ENCODE measurements at places on chromosomes 11 and 22.

- no peak for DNase-seq
These were observed 29.3 kb upstream of the CABP7 start for GRCh38 chr22:29690476-29690875.

DNA sequence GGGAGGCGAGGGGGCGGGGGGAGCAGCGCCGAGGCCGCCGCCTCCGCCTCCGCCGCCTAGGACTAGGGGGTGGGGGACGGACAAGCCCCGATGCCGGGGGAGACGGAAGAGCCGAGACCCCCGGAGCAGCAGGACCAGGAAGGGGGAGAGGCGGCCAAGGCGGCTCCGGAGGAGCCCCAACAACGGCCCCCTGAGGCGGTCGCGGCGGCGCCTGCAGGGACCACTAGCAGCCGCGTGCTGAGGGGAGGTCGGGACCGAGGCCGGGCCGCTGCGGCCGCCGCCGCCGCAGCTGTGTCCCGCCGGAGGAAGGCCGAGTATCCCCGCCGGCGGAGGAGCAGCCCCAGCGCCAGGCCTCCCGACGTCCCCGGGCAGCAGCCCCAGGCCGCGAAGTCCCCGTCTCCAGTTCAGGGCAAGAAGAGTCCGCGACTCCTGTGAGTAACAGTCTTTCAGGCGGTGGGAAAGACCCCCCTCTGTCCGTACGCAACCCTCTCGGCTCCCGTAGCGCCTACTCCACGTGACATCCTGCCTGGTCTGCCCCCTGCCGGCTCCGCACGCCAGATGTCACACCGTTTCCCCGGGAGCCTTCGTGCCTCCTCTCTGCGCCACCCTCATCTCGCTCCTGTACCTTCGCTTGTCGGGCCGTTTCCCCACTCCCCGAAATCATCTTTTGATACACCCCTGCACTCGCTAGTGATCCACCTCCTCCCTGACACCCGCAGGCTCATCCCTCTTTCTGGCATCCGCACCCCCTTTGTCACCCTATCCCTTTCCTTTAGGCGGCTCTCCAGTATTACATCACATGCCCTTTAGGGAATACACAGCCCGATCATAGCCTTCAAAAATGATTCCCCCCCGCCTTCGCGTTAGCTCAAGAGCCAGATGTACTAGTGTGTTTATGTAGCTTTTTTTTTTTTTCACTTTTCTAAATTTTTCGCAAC lies 598 bp downstream of the ZFP91 start:
- DNase-seq = peak; percentile 94

DNA sequence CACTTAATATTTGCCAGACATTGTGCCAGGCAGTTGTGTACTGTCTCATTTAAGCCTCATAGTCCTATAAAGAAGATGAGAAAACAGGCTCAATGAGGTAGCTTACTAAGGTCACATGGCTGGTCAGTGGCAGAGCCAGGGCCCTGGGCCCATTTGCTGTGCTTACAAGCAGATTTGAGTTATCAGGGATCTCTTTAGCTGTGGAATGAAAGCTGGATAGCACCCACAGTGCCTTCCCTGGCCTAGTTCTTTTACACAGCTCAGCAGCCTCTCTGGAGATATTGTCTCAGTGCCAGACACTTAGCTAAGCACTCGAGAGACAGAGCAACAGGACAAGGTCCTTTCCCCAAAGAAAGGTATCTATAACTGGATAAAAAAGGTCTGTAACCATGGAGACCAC lies 6.1 kb downstream of the TMEM86A start:
- DNase-seq = no peak

GRCh38 chr22:17699696-17700340 lies 61.3 kb downstream of the BCL2L13 start:
- DNase-seq = no peak

- DNase-seq = peak; percentile 86
These were observed 16.1 kb upstream of the PCF11 start for GRCh38 chr11:83140691-83141455.

DNA sequence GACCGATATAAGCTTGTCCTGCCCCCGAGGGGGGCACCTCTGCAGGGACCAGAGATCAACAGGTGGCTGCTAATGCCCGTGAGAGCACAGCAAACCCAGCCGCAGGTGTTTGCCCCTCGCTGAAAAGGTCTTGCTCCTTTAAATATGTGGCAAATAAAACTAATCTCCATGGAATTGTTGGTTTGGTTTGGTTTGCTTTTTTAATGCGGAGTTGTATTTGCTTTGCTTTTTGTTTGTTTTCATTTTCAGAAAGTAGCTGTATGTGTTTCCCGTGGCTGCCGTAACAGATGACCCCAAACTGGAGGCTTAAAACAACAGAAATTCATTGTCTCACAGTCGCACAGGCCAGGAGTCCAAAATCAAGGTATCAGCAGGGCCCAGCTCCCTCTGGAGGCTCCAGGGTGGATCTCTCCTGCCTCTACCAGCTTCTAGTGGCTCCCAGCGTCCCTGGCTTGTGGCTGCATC lies 93.0 kb downstream of the CELSR1 start:
- no peak for DNase-seq

DNA sequence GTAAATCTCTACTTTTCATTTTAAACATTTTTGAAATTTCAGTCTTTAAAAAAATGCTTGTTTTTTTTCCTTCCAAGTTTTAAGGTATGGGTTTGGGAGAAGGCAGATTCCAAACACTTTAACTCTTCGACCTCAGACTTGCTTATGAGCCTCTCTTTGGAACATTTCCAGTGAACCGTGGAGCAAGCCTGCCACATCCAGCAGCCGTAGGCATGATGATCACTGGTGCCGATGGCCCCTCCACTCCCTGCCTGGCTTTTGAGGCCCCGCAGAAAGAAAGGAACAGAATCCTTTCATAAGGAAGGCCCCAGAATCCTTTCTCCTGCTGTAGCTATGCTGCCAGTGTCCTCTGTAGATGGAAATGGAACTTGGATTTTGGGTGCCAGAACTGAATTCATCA lies 50.7 kb downstream of the BMAL1 start:
- DNase-seq = no peak

GRCh38 chr11:73233211-73233610 lies 15.1 kb downstream of the P2RY2 start:
- DNase-seq = peak; percentile 38

DNA sequence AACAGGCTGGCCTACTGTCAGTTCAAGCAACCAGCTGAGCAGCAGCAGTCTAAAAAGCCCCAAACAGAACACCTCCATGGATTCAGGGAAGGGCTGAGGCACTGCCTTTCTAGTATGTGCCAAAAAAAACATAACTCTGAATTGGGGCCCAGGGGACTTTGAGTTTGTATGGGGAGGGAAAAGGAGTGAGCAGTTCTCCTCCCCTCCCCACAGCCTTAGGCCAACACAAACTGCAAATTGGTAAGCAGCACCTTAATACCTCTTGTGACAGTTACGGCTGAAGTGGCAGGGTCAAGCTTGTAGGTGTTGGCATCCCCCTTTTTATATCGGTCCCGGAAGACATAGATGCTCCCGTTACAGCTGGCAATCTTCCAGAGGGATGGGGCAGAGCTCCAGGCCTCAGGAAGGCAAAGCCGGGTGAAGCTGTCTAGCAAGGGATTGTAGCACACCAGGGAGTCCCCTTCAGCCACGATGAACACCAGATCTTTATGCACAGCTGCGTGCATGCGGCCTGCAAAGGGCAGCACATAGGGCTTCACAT lies 6.0 kb downstream of the KBTBD4 start:
- no peak for DNase-seq

DNA sequence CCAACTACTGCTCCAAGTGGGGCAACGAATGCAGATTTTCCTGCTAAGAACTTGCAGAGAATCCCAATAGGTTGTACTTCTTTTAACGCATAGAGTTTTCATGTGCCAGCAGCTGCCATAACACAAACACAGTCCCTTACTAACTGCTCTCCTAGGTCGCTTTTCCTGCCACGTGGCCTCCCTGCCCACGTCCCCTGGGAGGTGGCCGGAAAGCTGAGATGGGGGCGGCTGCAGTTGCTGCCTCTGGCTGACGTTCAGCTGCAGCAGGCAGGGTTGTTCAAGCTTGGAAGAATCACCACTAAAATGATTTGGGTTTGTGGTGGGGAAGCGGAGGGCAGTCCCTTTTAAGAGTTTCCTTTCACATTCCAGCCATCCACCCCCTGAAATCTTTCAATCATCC lies 39.3 kb downstream of the ZNF202 start:
- no peak for DNase-seq

DNA sequence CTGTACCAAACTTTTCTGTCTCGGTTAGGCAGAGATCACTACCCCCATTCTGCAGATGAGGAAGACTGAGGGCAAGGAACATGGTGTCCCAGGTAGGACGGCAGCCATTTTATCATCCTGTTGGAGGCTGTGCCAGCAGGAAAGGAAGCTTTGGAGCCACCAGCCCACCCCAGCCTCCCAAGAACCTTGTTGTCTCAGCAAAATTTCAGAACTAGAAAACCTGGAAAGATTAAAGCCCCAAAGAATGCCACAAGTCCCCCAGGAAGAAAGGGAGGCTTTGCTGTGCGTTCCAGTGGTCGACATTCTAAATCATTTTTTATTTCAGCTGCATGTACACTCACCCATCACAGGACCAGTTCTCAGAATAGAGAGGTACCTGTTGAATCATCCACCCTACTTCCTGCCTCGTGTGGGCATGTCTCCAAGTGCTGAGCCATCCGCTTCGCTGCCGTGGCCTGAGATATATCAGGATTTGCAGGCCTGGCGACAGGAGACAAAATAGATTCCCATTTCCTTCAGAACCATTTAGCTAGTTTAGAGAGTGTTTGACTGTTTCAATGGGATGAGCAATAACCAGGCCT lies 13.0 kb upstream of the EIF3D start:
- peak; percentile 78 for DNase-seq

DNA sequence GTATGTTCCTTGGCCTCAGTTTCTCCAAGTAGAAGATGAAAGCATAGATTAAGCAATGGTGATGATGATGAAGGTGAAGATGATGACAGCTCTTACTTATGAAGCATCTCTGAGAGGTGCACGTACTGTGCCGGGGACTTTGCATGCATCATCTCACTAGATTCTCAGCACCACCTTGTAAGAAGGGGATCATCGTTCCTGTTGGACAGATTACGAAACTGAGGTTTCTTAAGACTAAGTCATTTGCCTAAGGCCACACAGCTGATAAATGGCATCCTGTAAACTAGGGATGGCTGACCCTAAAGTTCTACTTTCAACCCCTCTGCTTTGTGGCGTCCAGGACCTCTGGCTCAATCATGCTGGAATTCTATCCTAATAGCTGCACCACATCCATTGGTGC lies 8.7 kb downstream of the MS4A15 start:
- no peak for DNase-seq

- no peak for DNase-seq
These were observed 35.7 kb downstream of the NECTIN1 start for GRCh38 chr11:119693253-119693815.

GRCh38 chr22:47016631-47017030 lies 254.2 kb downstream of the TBC1D22A start:
- DNase-seq = no peak

DNA sequence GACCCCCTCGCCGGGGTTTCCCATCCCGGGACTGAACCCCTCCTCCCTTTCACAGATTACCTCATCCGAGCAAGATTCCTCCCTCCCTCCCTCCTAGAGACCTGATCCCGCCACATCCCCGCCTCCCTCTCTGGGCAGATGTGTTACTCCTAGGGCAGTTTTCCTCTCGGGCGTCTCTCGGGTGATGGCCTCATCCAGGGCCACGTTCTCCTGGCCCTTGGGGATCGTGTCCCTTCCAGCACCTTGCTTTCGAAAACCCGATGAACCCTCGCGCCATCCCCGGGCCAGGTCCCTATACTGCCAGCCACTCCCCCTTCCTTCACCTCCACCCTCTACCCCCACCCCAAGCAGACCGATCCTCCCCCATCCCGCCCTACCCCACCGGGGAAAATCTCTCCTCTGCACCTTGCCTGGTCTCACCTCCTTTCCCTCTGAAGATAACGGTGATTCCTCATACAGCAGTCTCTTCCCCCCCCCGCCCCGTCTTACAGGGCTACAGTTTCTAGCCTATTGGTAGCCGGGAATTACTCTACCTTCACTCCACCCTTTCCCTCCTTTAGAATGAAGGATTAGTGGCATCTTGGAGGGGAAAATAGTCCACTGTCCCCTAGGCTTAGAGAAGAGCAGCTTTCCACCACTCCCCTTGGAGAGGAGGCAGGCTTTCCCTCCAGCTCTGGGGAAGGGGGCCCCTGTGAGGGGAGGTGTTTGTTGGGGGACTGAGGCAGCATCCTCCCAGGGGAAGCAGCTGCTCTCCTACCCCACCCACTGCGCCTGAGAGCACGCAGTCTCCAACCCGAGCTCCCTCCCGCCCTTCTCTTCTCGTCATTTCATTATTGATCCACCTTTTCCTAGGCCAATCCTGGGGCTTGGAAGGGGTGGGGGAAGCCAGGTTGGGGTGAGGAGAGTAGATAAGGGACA lies 1.2 kb downstream of the KMT2A start:
- peak; percentile 71 for DNase-seq

DNA sequence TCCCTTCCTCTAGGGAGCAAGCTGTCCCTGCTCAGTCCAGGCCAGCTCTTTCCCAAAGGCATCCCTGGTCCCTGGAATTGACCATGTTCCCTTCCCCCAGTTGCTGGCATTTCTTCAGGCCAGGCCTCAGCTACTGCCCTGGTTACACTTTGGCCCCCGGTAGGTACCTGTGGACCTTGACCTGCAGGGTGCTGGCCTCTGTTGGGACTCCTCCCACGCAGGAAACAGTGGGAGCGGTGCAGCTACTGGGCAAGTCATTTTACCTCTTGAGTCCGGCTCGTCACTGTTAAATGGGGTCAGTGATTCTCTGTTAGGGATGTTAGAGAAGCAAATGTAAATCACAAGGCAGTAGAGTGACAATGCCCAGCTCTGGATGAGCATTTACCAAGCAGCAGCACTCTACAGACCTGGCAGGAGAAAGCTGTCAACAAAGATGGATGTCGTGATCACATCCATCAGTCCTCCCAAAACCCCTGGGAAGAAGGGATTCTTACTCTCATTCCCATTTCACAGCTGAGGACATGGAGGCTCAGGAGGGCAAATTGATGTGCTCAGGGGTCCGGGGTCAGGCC lies 16.9 kb downstream of the MYO7A start:
- no peak for DNase-seq

DNA sequence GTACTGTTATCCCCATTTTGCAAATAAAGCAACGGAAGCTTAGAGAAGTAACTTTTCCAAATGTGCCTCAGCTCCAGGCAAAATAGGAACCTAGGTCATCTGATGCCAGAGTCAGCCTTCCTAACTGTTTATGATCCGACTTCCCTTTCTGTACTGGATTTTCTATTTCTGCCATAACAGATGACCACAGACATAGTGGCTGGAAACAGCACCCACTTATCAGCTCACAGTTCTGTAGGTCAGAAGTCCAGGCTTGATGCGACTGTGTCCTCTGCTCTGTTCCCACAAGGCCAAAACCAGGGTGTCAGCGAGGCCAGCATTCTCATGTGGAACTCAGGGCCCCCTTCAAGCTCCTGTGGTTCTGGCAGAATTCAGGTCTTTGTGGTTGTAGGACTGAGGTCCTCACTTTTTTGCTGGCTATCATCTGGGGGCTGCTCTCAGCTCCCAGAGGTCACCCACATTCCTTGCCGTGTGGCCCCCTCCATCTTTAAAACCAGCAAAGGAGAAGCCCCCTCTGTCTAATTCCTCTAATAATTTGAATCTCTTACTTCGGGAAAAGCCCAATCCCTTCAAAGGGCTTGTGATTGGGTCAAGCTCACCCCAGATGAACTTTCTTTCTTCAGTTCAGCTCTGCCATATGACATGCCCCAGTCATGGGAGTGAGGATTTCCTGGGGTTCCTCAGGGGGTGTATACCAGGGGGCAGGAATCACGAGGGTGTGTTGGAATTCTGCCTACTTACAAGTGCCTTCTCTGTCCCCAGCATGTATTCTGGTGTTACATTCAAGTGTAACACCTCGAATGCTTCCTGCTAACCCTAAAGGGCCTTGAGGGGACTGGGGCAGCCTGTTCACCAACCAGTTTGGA lies 15.3 kb downstream of the KCNJ5 start:
- DNase-seq = no peak

GRCh38 chr11:3219281-3219892 lies 774 bp upstream of the MRGPRG start:
- DNase-seq = peak; percentile 51
